Caco-2 (cell line): ENCODE measurements at places on chromosomes 5 and 9.

DNA sequence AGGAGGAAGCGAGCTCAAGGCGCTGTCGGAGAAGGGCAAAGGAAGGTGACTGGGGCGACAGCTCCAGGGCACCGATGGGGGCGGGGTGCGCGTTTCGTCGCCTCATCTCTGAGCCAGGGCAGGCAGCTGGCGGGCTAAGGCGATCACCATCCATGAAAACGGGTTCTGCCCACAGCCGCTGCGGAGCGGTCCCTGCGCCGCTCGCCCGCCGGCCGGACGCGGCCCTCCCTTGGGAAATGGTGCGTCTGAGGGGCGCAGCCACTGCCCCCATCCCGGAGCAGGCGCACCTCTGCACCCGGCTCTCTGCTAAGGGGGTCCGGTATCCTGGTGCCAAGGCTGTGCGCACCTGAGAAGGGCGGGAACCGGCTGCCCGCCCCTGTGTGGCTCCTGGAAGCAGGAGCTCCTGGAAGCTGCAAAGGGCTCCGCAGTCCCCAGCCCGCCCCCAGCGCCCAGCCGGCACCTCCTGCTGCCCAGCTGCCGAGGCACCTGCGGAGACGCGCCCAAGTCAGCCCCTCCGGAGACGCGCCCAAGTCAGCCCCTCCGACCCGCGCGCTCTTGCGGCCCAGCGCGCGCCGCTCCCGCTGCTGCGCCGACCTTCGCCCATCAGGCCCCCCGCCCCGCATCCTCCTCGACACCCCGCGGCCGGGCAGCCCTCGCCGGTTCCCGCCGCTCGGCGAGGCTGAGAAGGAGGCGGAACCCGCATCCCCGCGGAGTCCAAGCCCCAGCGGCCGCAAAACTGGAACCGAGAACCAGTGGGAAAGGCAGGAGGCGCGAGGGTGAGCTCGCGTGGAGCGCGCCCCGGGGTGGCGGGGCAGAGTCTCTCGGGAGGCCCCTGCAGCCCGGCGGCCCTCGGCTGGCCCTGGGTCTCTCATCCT lies 757 bp downstream of the ANKRD34B start:
- DNase-seq, result peak; percentile 26

GRCh38 chr5:34857894-34858293 lies 18.9 kb downstream of the TTC23L start:
- DNase-seq, result no peak

GRCh38 chr5:62886603-62887315 lies 308.1 kb downstream of the LRRC70 start:
- peak; percentile 84 for DNase-seq

DNA sequence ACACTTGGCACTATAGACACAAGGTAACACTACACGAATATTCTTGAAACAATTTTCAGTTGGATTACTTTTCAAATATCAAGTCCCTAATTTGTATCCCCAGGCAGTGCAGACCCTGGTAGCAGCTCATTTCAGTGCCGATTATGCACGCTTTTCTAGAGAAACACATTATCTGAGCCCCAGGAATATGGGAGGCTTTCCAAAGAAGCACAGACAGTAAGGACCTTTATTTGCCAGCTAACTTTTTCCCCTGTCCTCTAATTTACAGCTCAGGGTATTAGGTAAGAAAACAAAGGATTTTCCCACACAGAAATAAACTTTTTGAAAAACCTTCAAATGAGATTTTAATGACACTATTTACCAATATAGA lies 852.3 kb upstream of the DMAC1 start:
- no peak for DNase-seq

GRCh38 chr5:171968531-171968930 lies 37.9 kb downstream of the FBXW11 start:
- DNase-seq, result no peak

- no peak for DNase-seq
Observed at GRCh38 chr5:56290378-56291078, 57.4 kb upstream of the ANKRD55 start.

- DNase-seq, result no peak
Observed at GRCh38 chr9:112387115-112387514, 7.2 kb downstream of the HSDL2 start.

DNA sequence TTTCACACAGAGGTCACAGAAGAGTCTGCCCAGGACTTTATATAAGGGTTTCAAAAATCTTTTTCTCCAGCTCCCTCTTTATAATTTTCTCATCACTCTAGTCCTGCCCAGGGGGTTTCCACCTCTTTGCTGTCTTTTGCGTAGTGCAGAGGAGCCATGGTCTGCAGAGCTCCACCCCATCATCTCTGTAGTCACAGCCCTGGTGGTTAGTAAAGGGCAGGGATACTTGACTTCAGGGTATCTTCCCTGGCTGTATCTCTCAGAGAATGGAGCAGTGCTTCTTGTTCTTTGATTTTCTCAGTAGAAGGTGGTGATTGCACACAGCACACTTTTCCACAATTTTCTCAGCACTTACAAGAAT lies 900.6 kb upstream of the COX7C start:
- DNase-seq, result no peak

DNA sequence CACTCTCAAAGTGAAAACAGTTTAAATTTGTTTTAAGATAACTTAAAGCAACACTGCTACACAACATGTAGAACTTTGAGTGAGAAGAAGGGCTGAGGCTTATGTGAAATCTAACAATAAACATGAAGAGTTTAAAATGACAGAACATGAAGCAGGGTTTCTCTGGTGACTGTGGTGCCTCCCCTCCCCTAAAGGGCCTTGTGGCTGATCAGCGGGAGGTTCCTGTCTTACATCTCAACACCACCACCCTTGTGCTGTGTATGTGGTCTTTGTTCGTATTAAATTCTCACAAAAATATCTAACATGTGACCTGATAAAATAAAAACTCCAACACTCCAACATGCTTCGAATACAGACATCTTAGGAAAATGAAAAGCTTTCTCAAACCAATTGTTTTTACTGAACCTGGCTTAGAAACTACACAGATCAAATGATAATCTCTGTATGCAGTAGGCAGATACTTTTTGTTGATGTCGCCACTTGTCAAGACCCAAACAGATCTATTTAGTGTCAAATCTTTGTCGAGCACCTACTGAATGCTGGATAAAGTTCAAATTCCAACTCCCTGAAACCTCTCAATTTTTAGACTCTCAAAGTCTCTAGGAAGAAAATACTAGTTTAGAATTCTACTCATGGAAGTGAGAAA lies 9.9 kb upstream of the IQGAP2 start:
- no peak for DNase-seq

DNA sequence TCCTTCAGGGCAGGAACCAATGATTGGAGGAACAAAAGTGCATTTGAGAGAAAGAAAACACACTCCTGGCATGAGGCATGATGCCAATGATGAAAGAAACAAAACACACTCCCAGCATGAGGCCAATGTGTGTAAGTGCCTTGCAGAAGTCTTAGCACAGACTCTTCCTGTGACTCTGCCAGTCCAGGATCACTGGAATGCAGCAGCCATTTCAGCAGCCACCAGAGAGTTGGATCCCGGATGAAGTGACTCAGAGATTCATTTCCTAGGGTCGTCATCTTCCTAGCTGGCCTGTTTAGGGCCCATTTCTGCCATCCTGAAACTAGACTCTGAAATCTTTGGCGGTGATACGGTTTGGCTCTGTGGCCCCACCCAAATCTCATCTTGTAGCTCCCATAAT lies 212.5 kb downstream of the CFAP90 start:
- no peak for DNase-seq

DNA sequence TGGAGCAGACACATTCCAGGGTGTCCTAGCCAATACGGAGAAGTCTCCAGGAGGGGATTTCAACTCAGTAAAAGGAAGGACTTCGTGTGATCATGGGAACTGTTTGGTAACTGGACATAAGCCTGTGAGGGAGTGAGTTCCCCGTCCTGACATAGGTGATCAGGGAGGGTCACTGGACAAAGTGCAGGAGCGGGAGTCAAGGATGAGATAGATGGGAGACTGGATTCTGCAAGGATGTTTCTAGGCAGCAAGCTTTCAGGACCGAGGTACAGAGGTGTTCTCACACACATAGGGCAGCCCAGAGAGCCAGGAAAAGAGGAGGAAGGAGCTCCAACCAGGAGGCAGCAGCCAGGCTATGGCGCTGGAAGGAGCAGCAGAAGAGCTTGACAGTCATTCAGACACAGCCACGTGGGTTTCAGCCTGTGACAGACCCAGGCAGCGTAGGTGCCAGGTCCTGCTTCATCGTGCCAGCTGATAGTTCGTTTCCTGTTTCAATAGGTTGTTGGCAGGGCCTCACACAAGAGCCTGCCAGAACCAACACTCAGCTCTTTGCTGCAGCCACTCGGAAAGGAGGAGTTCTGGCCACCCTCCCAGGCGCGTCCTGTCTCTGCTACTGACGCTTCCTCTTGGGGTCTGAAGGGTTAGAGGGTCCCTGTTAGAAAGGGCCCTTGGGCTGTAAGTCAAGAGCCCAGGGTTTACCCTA lies 84.1 kb downstream of the AMBP start:
- DNase-seq, result no peak

GRCh38 chr9:703392-703791 lies 138.1 kb upstream of the DMRT1 start:
- DNase-seq, result no peak

GRCh38 chr5:109529520-109529919 lies 119.7 kb upstream of the PJA2 start:
- DNase-seq, result no peak

- no peak for DNase-seq
Observed at GRCh38 chr5:149641000-149641576, 59.8 kb downstream of the ARHGEF37 start.

DNA sequence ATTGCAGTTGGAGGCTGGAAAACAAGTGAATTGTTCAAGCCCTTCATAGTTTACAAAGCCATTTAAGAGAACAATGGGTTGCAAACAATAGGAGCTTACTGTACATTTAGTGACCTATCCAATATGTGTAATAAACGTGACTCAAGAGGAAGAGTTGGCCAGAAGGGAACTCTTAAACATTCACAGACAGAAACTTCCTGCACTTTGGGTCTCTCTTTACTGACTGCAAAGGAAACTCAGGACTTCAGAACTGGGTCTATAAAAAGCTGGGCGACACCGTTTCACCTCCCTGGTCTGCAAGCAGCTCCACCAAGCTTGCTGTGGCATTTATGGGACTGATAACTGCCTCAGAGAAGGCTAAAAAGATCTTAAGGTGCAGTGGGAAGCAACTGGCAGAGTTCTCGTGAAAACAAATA lies 48.7 kb upstream of the SPATA31D4 start:
- no peak for DNase-seq

- DNase-seq, result no peak
Observed at GRCh38 chr5:25568294-25568693, 923.5 kb upstream of the CDH10 start.

GRCh38 chr9:1870915-1871314 lies 144.2 kb upstream of the SMARCA2 start:
- DNase-seq, result no peak

- DNase-seq, result peak; percentile 63
Observed at GRCh38 chr5:139468421-139468931, 2.3 kb upstream of the SMIM33 start.

DNA sequence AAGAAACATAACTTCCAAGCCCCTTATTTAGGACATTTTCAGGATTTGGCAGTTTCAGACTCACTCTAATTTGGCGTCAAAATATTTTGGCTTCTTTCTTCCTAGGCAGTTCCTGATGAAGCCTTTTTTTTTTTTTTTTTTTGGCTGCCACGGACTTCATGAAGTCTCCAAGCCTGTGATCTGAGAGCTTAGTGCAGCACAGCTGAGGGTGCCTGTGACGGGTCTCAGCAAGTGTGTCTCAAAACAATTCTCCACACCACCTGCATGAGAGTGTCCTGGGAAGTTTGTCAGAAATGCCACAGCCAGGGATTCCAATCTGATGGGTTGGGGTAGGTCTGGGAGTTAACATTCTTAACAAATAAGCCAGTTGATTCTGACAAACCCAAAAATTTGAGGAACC lies 6.0 kb upstream of the ESM1 start:
- DNase-seq, result no peak

GRCh38 chr9:87551772-87552217 lies 54.1 kb downstream of the DAPK1 start:
- no peak for DNase-seq

- no peak for DNase-seq
Observed at GRCh38 chr5:143796753-143797152, 15.2 kb upstream of the HMHB1 start.

GRCh38 chr5:137619191-137619870 lies 116.6 kb downstream of the KLHL3 start:
- DNase-seq, result no peak

DNA sequence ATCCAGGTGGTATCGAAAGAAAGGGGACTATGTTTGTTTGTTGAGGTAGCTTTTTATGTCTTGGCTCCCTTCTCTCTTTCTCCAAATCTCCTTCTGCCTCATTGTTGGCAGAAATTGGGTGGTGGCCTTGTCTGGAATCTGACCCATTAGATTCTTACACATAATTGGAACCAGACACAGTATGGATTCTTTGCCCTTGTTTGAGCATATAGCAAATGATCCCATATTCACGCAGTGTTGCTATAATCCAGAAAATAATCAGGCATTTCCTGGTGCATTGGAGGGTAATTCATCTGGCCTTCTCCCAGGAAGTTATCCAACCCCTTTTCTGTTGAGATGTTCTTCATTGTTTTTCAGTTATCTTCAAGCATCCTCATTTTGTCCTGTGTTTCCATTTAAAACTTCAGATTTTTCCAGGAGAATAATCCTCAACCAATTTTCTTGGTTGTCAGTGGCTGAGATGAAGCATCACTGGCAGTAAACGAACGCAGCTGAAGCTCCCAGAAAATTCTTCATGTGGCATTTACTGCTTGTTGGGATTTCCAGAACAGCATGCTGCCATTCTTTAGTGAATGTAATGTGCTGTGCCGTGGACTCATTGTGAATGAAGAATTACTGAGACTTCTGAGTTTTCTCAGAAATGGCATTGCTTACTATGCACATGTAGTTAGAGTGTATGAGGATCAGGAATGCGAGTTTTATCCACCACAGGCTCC lies 70.5 kb upstream of the NTRK2 start:
- DNase-seq, result no peak

DNA sequence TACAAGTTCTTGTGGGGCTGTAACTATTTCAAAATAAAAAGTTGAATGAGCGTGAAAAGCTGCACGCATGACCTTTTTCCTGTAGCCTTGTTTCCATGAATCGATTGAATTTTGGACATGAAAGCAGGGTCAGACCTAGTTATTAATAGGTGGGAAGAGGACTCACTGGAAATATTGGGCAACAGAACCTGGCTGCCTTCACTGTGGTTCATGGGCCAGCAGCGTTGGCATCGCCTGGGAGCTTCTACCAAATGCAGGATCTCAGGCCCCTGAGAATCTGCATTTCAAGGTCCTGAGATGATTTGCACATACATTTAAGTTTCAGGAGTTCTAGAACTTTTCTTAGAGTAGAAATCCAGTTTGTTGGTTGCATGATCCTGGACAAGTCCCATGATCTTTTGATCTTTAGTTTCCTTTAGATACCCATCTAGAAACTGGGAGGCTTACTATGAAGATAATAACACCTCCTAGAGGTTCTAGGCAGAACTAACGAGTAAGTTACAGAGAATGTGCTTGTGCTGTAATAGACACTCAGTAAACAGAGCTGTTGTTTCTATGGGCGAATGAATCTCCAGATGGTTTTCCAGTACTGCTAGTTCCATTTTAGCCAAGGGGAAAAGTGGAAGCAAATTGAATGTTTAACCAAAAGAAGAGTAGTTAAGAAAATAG lies 12.4 kb downstream of the ANKRD33B start:
- no peak for DNase-seq

- no peak for DNase-seq
Observed at GRCh38 chr5:44048276-44048984, 340.8 kb downstream of the FGF10 start.

- no peak for DNase-seq
Observed at GRCh38 chr5:78538240-78538850, 110.2 kb downstream of the LHFPL2 start.
